ENCODE measurements at places on chromosomes 4 and X. TPM values are rescaled to one million over a fixed set of nuclear protein-coding genes. Genes with fewer than 3 reads are reported as not detected.

Gene AGTR2
- total RNA-seq, result not detected

Gene COL4A5
- 39.7 TPM for total RNA-seq

Gene TMPRSS11E
- not detected for total RNA-seq

Gene PASD1
- total RNA-seq, result not detected

Gene PLXNB3
- 0.94 TPM for total RNA-seq

Gene GPC4
- 6.2 TPM for total RNA-seq

Gene CFAP47
- not detected for total RNA-seq

Gene CYLC1
- total RNA-seq, result not detected

Gene GLUD2
- total RNA-seq, result 7.3 TPM

Gene GPM6B
- total RNA-seq, result 23.0 TPM

Data from cardiac ventricle fibroblast (primary cell).